ENCODE measurements at places on chromosomes 1 and 21.
A peak's percentile ranks its signal among the peaks of the same experiment; 100 is the strongest.

- DNase-seq: peak; percentile 80
These were observed 79.0 kb downstream of the RAVER2 start for GRCh38 chr1:64823691-64824476.

- DNase-seq: no peak
These were observed 11.5 kb downstream of the ARHGEF16 start for GRCh38 chr1:3465935-3466321.

DNA sequence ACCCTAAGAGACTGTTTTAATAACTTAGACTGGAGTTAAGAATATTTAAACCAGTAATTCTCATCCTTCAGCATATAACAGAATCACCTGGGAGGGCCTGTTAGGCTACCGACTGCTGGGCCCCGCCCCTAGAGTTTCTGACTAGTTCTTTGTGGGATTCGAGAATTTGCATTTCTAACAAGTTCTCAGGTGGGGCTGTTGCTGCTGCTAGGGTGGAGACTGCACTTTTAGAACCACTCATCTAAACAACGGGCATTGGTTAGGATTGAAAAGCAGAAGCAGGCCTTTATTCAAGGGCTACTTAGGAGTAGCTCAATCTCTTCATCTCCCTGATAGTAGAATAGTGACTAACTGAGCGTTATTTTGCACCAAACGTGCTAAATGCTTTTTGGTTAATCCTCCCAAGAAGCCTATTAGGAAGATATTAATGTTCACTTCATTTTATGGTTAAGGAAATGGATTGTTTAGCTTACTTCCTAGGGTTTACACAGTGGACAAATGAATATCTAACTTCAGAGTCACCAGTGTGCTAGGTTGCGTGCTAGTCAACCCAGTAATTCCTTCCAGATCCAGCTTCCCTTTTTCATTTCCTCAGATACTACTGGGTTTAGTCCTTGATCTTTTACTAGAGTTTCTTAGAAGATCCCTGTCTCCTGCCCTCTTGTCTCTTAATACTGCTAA lies 31.1 kb upstream of the UAP1 start:
- DNase-seq: no peak

GRCh38 chr1:205496661-205497060 lies 7.8 kb upstream of the CDK18 start:
- DNase-seq: no peak

GRCh38 chr1:105641407-105641806 lies 1415.1 kb upstream of the PRMT6 start:
- DNase-seq: no peak

DNA sequence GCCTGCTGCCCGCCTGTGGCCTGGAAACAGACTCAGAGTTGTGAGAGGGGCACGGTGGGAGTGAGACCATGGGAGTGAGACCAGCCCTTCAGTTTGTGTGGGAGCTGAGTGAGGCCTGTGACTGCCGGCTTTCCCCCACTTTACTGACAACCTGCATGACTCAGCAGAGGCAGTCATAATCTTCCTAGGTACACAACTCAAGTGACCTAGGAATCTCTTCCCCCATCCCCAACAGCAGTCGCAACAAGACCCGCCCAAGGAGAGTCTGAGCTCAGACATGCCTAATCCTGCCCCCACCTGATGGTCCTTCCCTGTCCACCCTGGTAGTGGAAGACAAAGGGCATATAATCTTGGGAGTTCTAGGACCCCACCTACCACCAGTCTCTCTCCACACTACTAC lies 44.2 kb downstream of the KLHL20 start:
- DNase-seq: no peak

DNA sequence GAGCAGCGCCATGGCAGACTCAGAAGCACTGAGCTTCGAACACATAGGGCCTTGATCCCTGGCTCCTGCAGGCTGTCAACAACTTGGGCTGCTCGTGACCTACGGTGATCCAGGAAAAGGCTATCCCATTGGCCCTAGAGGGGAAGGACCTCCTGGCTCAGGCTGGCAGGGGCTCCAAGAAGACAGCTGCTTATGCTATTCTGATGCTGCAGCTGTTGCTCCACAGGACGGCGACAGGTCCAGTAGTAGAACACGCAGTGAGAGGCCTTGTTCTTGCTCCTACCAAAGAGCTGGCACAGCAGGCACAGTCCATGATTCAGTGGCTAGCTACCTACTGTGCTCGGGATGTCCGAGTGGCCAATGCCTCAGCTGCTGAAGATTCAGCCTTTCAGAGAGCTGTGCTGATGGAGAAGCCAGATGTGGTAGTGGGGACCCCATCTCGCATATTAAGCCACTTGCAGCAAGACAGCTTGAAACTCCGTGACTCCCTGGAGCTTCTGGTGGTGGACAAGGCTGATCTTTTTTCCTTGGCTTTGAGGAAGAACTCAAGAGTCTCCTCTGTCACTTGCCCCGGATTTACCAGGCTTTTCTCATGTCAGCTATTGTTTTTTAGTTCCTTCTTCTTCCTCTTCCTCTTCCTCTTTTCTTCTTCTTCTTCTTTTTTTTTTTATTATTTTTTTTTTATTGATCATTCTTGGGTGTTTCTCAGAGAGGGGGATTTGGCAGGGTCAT lies 18.9 kb downstream of the ITLN2 start:
- no peak for DNase-seq

GRCh38 chr1:87592156-87592555 lies 263.5 kb downstream of the LMO4 start:
- no peak for DNase-seq

- no peak for DNase-seq
These were observed 4.0 kb upstream of the HSD3B2 start for GRCh38 chr1:119410961-119411360.

GRCh38 chr1:245837718-245838117 lies 669.4 kb downstream of the SMYD3 start:
- peak; percentile 57 for DNase-seq

- DNase-seq: no peak
These were observed 101.3 kb downstream of the DHRS3 start for GRCh38 chr1:12516741-12517140.

DNA sequence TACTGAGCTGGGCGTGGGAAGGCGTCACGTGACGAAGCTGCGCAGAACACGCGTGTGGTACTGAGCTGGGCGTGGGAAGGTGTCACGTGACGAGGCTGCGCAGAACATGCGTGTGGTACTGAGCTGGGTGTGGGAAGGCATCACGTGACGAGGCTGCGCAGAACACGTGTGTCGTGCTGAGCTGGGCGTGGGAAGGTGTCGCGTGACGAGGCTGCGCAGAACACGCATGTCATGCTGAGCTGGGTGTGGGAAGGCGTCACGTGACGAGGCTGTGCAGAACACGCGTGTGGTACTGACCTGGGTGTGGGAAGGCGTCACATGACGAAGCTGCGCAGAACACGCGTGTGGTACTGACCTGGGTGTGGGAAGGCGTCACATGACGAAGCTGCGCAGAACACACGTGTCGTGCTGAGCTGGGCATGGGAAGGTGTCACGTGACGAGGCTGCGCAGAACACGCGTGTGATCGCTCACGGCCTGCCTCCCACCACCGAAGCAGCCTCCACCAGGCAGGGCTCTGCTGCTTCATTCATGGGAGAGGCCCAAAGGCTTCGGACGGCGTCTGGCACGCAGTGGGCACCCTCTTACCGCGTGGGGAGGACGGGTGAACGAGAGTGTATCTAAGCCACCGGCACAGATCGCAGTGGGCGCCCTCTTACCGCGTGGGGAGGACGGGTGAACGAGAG lies 24.0 kb downstream of the CFAP74 start:
- no peak for DNase-seq

- DNase-seq: peak; percentile 82
These were observed 124.6 kb downstream of the PEX14 start for GRCh38 chr1:10599194-10599861.

- DNase-seq: no peak
These were observed 12.4 kb downstream of the GALNT2 start for GRCh38 chr1:230079199-230080024.

DNA sequence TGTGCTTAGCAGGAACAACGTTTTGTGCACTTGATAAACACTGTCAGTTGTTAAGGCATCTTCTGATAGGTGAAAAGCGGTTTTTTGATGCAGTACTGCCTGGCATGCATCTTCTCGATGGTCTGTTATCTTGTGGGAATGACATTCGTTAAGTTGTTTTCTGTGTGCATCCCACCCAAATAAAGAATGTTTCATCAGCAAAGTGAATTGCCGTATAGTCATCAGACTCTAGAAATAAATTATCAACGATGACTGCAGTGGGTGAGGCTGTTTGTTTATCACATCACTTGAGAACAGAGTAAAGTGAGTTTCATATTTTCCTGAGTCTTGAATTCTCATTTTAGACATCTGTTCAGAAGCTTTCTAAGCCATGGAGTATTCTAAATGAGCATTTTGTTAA lies 34.1 kb downstream of the NFIA start:
- DNase-seq: no peak

DNA sequence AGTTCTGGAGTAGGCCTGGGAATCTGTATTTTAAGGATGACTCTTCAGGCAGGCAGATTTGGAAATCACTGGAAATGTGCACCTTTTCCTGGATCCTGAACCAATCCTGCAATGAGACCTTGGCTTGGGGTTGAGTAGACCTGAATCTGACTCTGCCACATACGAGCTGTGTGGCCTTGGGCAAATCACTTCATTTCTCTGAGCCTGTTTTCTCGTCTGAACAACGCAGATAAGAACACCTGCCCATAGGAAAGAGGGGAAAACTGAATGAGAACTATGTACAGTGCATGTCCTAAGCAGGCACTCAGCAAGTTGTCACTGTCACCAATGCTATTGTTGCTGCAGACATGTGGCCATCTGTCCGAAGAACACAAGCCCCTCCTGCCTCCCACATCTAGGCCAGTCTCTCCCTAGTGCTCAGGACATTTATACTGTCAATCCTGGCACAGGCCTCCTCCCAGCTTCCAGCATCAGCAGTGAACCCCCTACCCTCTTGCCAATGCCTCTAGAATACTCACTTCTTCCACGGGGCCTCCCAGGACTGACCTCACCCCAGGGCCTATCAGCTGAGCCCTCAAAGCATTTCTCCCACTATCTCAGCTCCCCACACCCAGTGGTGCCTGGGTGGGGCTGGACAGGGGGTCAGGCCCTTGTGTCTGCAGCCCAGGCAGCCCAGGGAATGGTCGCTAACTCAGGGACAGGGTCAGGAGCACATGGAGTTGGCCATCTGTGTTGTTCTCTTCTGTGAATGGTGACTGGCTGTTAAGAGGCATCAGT lies 88.8 kb upstream of the ZBTB40 start:
- no peak for DNase-seq

- DNase-seq: no peak
These were observed 78.3 kb upstream of the KCNK2 start for GRCh38 chr1:215004121-215004827.

GRCh38 chr1:91732291-91733107 lies 153.5 kb downstream of the TGFBR3 start:
- DNase-seq: peak; percentile 85

GRCh38 chr1:94349853-94350252 lies 68.3 kb upstream of the ABCD3 start:
- DNase-seq: no peak

GRCh38 chr1:240190881-240191401 lies 99.3 kb downstream of the FMN2 start:
- DNase-seq: peak; percentile 99

- peak; percentile 22 for DNase-seq
These were observed 47.0 kb upstream of the CSF1 start for GRCh38 chr1:109863667-109864046.

DNA sequence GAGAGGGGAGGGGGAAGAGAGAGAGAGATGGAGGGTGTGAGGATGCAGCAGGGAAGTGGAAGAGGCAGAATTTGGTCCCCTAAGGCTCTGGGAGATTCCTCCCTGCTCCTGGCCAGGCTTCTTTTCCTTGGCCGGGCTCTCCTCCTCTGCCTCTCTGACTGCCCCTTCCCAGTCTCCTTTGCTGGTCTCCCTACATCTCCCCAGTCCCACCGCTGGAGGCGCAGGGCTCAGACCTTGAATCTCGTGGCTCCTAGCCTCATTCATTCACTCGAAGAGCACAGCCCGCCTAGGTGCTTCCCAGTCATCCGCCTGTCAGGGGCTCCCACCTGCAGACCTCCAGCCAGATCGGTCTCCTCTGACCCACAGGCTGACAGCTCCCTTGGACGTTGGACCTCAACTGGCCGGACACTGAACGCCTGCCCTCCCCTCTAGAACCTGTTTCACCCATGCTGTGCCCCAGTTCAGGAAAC lies 76.5 kb downstream of the VWA5B1 start:
- DNase-seq: peak; percentile 46
